ENCODE measurements at places on chromosomes 2 and 18. TPM values are rescaled to one million over a fixed set of nuclear protein-coding genes. Genes with fewer than 3 reads are reported as not detected.

GRCh38 chr2:179932786-179933185 is 71.4 kb upstream of the ZNF385B start:
- no peaks in the 10 kb centered on the region for H3K4me1 ChIP-seq
- H3K27ac ChIP-seq = no peak overlapping the region
- no peaks in the 10 kb centered on the region for H3K27me3 ChIP-seq
- H3K36me3 ChIP-seq = no peaks in the 10 kb centered on the region

- no peak for DNase-seq
- peaks cover 27% of the 10 kb centered on the region for H3K4me1 ChIP-seq
- peaks cover 50% of the 10 kb centered on the region for H3K27me3 ChIP-seq
- H3K36me3 ChIP-seq = no peaks in the 10 kb centered on the region
Measured at GRCh38 chr2:132669908-132670495, at the start of gene LYPD1. Gene LYPD1 (minus strand): TSS chr2:132670205. CDS start chr2:132669932, 273 bp downstream.

DNA sequence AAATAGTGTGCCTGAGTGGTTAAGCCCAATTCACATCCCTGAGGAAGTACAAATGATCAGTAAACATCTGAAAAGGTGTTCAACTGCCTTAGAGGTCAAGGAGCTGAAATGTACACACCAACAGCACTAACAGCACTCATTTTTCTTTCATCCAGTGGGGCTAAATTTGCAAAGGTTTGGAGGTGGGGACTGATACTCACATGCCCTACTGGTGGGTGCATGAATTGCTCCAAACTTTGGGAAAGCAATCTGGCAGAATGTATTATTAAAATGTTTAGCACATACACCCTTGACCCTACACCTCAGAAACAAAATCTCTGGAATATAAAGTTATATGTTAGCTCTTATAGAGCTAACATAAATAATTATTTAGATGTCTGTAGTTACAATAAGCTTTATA is 19.0 kb upstream of the FAM178B start:
- no peak for DNase-seq
- no peak overlapping the region for H3K27ac ChIP-seq
- no peak overlapping the region for H3K4me3 ChIP-seq
- H3K4me1 ChIP-seq = no peaks in the 10 kb centered on the region

The EGR4 gene
- not detected for total RNA-seq

The SFT2D3 gene
- total RNA-seq = 5.8 TPM

The HTR2B gene
- total RNA-seq = 0.22 TPM

GRCh38 chr2:3405307-3405706 is 25.8 kb downstream of the TRAPPC12 start:
- H3K36me3 ChIP-seq = no peaks in the 10 kb centered on the region
- H3K4me3 ChIP-seq = no peak overlapping the region
- no peaks in the 10 kb centered on the region for H3K27me3 ChIP-seq
- no peak for DNase-seq
- H3K27ac ChIP-seq = peak overlapping the region; percentile 6

DNA sequence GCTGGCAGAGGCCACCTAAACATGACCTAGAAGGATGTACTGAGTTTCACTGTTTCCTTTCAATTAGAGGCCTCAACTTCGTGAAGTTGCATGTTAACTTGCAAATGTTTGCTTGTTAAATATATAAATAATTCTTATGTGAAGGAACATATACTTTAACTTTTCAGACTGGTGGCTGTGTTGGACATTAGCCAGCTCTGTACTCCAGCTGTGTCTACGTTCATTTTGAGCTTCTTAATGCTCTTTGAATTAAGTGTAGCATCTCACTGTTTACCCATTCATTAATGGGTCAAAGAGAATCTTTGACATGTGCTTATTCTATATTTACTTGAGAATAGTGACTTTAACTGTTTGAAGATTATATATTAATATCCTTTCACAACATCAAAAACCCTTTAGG is 823.2 kb upstream of the ID2 start:
- H3K36me3 ChIP-seq = no peaks in the 10 kb centered on the region
- H3K27me3 ChIP-seq = no peaks in the 10 kb centered on the region
- H3K4me1 ChIP-seq = no peaks in the 10 kb centered on the region
- H3K4me3 ChIP-seq = no peak overlapping the region

- no peak for DNase-seq
- peaks cover 4% of the 10 kb centered on the region for H3K4me1 ChIP-seq
- H3K4me3 ChIP-seq = no peak overlapping the region
- no peak overlapping the region for H3K27ac ChIP-seq
Measured at GRCh38 chr2:156456616-156457015, 20.4 kb downstream of the GPD2 start.

- H3K4me1 ChIP-seq = peaks cover 20% of the 10 kb centered on the region
- H3K27me3 ChIP-seq = no peaks in the 10 kb centered on the region
- H3K4me3 ChIP-seq = no peak overlapping the region
- DNase-seq = no peak
- no peaks in the 10 kb centered on the region for H3K36me3 ChIP-seq
Measured at GRCh38 chr2:160388464-160389263, 104.9 kb downstream of the RBMS1 start.

GRCh38 chr2:9214873-9215272 is 8.3 kb downstream of the ASAP2 start:
- peaks cover 56% of the 10 kb centered on the region for H3K4me1 ChIP-seq
- H3K27me3 ChIP-seq = no peaks in the 10 kb centered on the region
- no peak for DNase-seq
- no peaks in the 10 kb centered on the region for H3K36me3 ChIP-seq
- H3K4me3 ChIP-seq = no peak overlapping the region

GRCh38 chr2:231168460-231169139 is 29.8 kb upstream of the ARMC9 start:
- no peak overlapping the region for H3K4me3 ChIP-seq
- peaks cover 3% of the 10 kb centered on the region for H3K4me1 ChIP-seq
- no peak for DNase-seq
- no peaks in the 10 kb centered on the region for H3K27me3 ChIP-seq

Data from esophagus squamous epithelium (tissue), 5 donors.